ENCODE measurements at places on chromosomes 3 and 15. TPM values are rescaled to one million over a fixed set of nuclear protein-coding genes. Genes with fewer than 3 reads are reported as not detected.

SIAH2 gene
- 29.3 TPM for total RNA-seq

KCNH8 gene
- total RNA-seq, result 13.1 TPM

TMC3 gene
- 0.47 TPM for total RNA-seq

PLSCR2 gene
- total RNA-seq, result not detected

IL17RB gene
- 2.2 TPM for total RNA-seq

CP gene
- total RNA-seq, result 1.7 TPM

CKMT1B gene
- 6.7 TPM for total RNA-seq

FGF7 gene
- 0.31 TPM for total RNA-seq

ACOX2 gene
- total RNA-seq, result 0.78 TPM

RAP2B gene
- 50.2 TPM for total RNA-seq

TLR9 gene
- total RNA-seq, result under 0.01 TPM

MAPKAPK3 gene
- total RNA-seq, result 5.5 TPM

NANOGP8 gene
- not detected for total RNA-seq

CSNK1G1 gene
- total RNA-seq, result 68.3 TPM

SCN5A gene
- 0.16 TPM for total RNA-seq

ADAMTSL3 gene
- total RNA-seq, result 20.6 TPM

SLC28A1 gene
- not detected for total RNA-seq

SETD2 gene
- 78.8 TPM for total RNA-seq

SFMBT1 gene
- total RNA-seq, result 25.6 TPM

KIF15 gene
- total RNA-seq, result 6.4 TPM

GPR27 gene
- 53.0 TPM for total RNA-seq

EEFSEC gene
- 5.1 TPM for total RNA-seq

LTK gene
- not detected for total RNA-seq

CLDN11 gene
- 12.3 TPM for total RNA-seq

IQCF5 gene
- not detected for total RNA-seq

ZNF80 gene
- total RNA-seq, result not detected

SAMMSON gene
- total RNA-seq, result 0.47 TPM

OSBPL10 gene
- total RNA-seq, result 14.0 TPM

RAB6B gene
- total RNA-seq, result 52.6 TPM

IL16 gene
- 0.62 TPM for total RNA-seq

ITGA11 gene
- 0.62 TPM for total RNA-seq

TRIM71 gene
- total RNA-seq, result 2.5 TPM

P3H2 gene
- total RNA-seq, result 2.8 TPM

EPHB1 gene
- 20.1 TPM for total RNA-seq

CCDC39 gene
- total RNA-seq, result 0.62 TPM

SLC30A4 gene
- 27.0 TPM for total RNA-seq

DCP1A gene
- 12.9 TPM for total RNA-seq

KY gene
- total RNA-seq, result 0.62 TPM

GREM1 gene
- 3.4 TPM for total RNA-seq

KNG1 gene
- total RNA-seq, result not detected

CSTA gene
- total RNA-seq, result not detected

RTF1 gene
- total RNA-seq, result 59.0 TPM

Data from occipital lobe (tissue), 3 donors.